ENCODE measurements at places on chromosomes 1 and 21.

DNA sequence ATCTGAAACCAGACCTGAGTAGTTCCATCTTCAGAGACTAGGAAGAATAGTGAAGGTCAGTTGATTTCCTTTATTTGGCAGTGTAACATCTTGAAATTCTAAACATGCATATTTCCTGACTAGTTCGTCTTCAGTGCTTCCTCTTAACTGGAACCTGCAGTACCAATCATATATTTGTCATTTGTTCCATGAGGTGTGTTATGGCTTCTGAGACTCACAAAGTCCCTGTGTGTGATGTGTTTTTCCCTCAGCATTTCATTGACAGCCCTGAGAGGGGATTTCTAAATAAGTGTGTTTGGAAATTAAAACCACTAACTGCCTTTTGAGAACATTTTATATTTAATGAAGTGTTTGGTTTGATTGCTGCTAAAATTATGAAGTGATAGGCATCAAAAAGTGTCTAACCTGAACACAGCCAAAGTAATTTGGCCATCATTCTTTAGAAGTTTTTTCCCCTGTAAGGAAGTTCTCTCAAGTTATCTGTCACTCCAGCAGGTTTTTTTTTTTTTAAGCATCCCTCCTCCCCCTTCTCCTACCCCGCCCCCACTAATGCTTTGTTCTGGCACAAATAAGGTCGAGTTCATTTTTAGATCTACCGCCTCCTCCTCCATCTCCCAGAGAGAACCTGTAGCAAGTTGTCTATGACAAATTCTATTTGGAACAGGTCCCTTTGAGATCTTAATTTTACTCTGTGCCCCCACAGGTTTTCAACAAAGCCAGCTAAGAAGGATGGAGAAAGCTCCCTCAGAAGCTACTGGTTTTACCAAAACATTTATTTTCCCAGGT is 61.4 kb downstream of the TMEM200B start:
- DNase-seq = no peak

- no peak for DNase-seq
Observed at GRCh38 chr1:156097499-156098178, 15.4 kb upstream of the MEX3A start.

DNA sequence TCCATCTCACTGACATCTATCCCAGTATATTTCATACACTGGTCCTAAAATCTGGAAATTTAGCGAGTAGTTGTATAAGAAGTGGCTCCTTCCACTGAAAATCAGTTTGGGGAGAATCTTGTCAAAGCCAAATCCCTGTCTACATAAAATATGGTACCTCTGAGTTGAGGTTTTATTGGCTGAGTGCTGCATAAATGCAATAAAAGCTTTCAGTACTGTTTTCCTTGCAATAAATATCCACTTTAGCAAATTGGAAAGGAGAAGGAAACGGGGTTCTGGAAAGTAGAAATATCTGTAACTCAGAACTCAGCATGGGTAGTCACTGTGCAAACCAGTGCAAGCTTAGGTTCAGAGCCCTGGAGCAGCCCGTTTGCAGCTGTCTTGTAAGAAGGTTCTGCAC is 580.2 kb downstream of the SMYD3 start:
- DNase-seq = no peak

DNA sequence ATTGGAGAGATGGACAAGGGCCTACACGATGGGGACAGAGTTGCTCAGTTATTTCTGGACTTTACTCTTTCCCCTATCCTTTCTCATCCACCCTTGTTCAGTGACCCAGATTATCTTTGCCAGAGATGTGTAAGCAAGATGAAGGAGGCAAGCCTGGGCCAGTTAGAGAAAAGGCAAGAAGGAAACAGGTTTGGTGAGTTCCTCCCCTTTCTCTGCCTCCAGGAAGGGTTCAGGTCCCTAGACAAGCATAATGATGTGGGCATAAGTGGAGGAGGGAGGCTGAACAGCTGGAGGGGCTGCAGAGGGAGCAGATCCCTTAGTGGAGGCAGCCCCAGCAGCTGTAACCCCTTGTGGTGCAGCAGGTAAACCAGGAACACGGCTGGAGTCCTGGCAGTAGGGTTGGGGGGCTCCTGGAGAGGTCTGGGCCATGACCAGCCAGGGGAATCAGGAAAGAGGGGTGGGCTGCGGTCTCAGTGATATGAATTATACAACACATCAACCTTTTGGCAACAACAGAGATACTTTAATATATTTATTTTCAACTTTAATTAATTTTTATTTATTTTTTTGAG is 9.2 kb upstream of the CDC42 start:
- no peak for DNase-seq

GRCh38 chr1:163785868-163786405 is 464.2 kb downstream of the NUF2 start:
- DNase-seq = no peak

- no peak for DNase-seq
Observed at GRCh38 chr1:11151114-11151513, 38.0 kb upstream of the ANGPTL7 start.

DNA sequence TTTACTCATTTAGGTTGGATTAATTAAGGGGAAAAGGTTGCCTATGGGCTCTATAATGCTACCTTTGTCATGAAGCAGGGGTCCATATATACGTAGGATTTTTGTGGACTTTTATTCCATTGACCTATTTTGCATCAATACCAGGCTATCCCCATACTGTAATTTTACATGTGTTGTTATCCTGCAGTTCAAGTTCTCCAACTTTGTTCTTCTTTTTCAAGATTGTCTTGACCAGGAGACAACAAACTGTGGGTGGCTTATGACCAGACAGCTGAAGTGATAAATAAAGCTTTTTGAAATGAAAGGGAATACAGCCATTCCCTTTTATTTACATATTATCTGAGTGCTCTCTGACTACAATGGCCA is 345.7 kb downstream of the BARHL2 start:
- no peak for DNase-seq

- peak; percentile 34 for DNase-seq
Observed at GRCh38 chr21:31873696-31874599, 1.1 kb downstream of the HUNK start.

GRCh38 chr1:243730487-243731150 is 119.4 kb downstream of the AKT3 start:
- DNase-seq = no peak

GRCh38 chr1:239417986-239418640 is 31.7 kb downstream of the CHRM3 start:
- no peak for DNase-seq

- DNase-seq = no peak
Observed at GRCh38 chr21:37668462-37669239, 247.6 kb downstream of the KCNJ6 start.

GRCh38 chr1:46221749-46222148 is 18.6 kb downstream of the LURAP1 start:
- no peak for DNase-seq

DNA sequence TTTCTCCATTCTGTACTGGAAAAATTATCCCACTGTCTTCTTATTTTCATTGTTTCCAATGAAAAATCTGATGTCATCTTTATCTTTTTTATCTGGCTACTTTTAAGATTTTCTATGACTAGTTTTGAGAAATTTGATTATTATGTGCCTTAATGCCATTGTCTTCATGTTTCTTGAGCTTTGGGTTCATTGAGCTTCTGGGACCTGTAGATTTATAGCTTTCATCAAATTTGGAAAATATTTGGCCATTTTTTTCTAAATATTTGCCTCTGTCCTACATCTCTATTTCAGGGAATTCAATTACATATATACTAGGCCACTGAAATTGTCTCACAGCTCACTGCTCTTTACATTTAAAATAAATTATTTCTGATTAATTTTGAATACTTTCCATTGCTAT is 38.7 kb upstream of the KCNH1 start:
- DNase-seq = no peak

GRCh38 chr1:96374076-96374762 is 347.4 kb upstream of the PTBP2 start:
- no peak for DNase-seq

- DNase-seq = no peak
Observed at GRCh38 chr1:82273816-82274215, 473.1 kb downstream of the ADGRL2 start.

DNA sequence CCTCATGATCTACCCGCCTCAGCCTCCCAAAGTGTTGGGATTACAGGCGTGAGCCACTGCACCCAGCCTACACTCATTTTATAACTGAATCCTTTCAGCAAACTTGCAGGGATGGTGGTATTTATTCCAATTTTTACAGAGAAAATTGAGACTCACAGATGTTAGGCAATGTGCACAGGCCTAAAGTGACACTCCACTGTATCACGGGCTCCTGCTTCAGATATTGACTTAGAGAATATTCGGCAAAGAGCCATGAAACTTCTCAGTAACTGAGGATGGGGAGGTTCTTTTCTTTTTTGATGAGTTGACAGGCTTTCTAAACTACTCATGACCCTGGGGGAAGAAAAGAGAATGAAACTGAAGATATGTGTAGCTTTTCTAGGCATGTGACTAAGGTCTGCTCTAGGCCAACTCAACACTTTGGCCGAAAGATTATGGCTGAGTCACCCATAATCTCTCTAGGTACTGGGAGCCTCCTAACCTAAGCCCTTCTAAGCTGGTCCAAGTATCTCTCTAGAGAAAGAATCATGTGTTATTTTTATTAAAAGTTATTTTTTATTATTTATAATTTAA is 19.9 kb upstream of the PTCH2 start:
- DNase-seq = no peak

DNA sequence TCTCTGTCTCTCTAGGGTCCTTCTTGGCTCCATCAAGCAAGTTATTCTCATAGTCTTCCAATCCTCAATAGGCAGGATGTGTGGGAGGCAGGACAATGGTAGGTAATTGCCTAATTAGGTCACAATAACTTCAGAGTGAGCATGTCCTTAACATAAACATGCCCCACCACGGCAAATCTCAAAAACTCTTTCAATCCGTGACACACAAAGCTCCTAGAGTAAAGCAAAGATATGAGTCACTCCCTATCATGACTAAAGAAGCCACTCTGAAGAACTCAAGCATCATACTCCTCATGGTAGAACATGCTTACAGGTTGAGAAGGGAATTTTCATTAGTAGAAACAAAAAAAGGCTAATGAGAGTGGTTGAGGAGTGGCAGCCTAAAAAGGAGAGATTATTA is 4.9 kb downstream of the HAO2 start:
- DNase-seq = no peak

DNA sequence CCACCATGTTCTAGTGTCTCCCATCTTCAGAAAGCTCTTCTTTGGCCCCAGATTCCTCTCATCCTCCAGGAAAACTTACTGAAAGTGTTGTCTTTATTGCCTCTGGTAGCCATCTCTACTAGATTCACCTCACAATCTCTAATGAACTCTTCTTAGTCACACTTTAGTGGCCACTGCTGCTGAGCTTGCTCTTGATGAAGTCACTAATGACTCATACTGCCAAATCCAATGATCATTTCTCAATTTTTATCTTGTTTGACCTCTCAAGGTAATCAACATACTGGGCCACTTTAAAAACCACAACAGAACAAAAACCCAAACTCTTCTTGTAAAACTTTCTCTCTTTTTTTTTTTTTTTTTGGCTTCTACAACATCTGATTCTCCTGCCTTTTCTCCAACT is 196.4 kb downstream of the LHX8 start:
- DNase-seq = no peak

- no peak for DNase-seq
Observed at GRCh38 chr1:169108863-169109560, 2.5 kb downstream of the ATP1B1 start.

DNA sequence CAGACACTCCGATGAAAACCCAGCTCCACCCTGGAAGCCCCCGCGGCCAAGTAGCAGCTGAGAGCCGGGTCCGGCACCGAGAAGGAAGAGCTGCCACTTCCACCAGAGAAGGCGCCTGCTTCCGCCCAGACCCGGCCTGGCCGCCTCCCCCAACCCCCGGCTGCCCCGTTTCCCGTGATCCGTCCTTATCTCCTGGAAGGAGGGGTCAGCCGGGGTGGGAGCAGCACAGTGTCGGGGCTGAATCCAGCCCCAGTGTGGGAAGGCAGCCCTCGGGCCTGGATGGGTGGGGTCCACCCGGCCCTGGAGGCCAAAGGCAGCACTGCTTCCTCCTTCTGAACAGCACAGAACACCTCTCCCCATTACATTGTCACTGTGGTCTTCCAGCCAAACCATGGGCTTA is 69.4 kb downstream of the MEGF6 start:
- DNase-seq = no peak

DNA sequence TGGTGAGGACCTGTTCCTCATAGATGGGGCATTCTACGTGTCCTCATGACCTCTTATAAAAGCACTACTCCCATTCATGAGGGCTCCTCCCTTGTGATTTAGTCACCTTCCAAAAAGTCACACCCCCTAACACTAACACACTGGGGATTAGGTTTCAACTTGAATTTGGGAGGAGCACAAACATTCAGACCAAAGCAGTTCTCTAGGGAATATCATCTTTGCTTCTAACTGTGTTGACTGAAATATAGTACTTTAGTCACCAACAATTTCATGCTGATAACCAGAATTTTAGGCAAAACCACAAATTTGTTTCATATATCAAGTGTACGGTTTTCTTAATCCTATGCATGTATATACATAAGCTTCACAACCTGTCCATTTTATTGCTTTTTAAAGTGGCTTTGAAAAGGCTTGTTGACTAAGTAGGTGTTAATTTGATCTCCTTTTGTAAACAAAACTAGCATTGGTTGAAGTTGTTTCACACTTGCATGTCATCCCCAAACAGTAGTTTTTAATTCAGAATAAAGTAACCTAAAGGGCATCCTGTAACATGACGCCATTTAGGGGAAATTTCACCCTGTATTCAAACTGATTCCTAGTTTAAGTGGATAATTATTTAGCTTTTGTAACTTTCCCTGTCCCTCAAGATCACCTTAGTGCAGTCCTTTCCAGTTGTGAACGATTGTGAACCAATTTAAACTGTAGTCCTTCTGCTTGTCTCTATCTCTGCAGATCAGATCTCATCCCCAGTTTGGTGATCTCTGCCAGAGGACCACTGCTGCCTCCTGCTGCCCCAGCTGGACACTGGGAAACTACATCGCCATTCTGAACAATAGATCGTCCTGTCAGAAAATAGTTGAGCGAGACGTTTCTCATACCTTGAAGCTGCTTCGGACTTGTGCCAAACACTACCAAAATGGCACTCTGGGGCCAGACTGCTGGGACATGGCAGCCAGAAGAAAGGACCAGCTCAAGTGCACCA is 141.1 kb downstream of the TLR5 start:
- no peak for DNase-seq

- DNase-seq = no peak
Observed at GRCh38 chr21:15809818-15810217, 80.0 kb downstream of the USP25 start.

GRCh38 chr1:219323426-219323825 is 149.7 kb downstream of the LYPLAL1 start:
- DNase-seq = no peak
